ENCODE measurements at places on chromosomes 7 and 10.
A peak's percentile ranks its signal among the peaks of the same experiment; 100 is the strongest.

DNA sequence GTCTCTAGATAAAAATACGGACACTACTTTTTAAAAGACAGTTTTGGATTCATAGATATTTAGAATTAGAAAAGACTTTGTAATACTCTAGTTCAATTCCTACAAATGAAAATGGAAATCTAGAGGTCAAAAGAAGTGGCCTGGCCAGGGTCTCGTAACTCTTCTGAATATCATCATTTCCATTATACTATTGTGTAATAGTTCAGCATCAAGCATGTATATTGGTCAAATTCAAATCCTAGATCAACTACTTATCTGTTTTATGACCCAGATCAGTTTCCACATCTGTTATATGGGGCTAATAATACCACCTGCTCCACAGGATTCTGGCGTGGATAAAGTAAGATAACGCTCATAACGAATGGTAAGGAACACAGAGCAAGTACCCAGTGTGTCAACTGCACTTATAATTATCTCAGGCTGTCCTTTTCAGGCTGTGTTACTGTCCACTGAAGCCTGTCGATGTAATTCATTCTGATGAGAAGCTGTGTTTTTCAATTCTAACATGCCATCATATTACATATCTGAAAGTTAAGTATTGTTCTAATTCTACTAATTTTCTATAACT is 54.3 kb downstream of the ARHGAP21 start:
- DNase-seq: no peak

- no peak for DNase-seq
Observed at GRCh38 chr7:157405914-157406810, 69.4 kb downstream of the DNAJB6 start.

DNA sequence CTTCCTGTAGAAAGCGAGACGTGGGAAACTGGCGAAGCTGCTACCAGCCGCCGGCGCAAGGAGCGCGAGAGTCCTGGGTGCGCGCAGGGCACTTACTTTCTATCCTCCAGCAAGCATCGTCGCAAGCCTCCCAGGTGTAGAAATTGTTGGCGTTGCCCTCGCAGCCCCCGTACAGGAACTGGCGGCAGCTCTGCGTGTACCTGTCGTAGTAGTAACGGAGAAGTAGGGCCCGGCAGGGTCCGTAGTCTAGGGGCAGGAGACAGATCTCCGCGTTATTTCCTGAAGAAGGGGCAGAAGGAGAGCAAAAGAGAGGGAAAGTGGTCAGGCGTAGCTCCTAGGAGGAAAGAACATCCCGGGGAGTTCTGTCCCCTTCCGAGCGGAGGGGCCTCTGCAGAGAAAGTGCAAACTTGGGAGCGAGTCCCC is 501 bp downstream of the TFPI2 start:
- peak; percentile 30 for DNase-seq

DNA sequence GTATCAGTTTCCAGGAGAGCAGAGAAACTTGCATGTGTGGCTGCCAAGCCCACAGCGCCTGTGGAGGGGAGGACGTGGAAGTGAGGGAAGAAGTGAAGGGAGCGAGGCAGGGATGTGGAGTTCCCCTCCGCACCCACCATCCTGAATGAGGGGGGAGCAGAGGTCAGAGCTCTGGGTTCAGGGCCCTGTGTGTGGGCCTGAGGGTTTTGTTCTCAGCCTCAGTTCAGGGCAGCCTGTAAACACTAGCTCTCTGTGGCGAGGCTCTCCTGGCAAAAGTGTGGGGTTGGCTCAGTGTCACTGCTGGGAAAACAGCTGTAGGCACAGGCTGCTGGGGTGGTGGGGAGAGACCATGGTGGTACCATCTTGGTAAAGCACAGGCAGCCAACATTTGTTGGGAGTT is 108.4 kb downstream of the C10orf105 start:
- DNase-seq: no peak

DNA sequence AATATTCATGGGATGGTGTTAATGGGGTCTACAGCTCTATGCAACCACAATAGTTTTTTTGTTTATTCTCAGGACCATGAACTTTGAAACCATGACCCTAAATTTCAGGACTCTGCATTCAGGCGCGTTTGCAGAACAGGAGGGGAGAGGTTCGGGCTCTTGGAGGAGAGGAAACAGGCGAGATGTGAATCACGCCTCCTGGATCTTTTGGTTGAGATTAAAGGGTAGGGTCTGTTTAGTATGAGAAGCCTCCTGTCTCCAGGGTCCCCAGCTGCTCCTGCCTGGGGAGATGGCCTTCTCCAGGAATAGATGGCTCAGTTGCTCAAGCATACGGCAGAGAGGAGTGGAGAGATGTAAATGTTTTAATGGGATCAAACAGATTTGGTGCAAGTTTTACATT is 18.2 kb downstream of the TLL2 start:
- DNase-seq: no peak

GRCh38 chr10:112807013-112807412 is 143.0 kb upstream of the TCF7L2 start:
- no peak for DNase-seq

- DNase-seq: no peak
Observed at GRCh38 chr10:224571-224970, 89.3 kb downstream of the ZMYND11 start.

DNA sequence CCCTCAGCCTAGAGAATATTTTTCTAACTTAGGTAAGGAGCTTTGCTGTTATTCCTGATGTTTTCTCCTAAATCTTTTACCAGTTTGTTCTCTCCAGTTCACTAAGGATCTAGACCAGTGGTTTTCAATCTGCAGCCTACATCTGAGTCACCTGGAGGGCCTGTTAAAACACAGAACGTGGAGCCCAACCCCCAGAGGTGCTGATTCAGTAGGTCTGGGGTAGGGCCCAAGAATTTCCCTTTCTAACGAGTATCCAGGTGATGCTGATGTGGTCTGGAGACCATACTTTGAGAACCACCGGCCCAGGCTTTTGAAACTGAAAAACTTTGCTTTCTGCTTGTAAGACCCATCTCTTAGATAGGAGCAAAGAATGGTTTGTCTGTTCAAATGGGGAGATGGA is 51.2 kb upstream of the KMT2E start:
- no peak for DNase-seq

- DNase-seq: no peak
Observed at GRCh38 chr10:24434961-24435360, 226.0 kb downstream of the KIAA1217 start.

GRCh38 chr10:19119191-19119590 is 70.6 kb downstream of the MALRD1 start:
- DNase-seq: no peak

GRCh38 chr7:151518105-151518946 is 1.4 kb downstream of the RHEB start:
- peak; percentile 57 for DNase-seq

DNA sequence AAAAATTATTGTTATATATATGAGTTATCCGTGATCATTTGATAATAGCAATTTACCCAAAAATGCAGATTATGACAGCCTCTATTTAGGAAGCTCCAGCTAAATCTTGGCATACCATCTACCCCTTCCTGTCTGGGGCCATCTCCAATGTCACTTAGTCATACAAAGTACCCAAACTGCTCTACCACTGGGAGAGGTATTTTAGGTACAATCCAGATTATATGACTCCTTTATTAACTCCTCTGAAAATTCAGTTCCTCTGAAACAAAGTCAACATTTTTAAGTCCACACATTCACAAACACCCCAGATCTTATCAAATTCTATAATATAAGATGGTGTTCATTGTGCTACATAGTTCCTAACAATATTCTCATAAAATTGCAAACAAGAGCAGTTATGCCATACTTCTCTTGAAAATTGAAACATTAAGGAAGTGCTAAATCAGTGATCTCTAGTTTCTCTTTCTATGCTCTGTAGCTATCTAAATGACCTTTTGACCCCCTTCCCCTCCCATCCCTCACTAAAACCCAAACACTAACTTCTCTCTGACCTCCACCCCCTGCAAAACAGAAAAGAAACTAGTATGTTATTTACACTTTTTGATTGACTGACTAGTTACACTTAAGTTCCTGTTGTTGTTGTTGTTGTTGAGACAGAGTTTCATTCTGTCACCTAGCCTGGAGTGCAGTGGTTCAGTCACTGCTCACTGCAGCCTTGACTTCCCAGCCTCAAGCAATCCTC is 16.4 kb downstream of the HOXA1 start:
- no peak for DNase-seq

GRCh38 chr10:88879534-88880281 is at the start of gene STAMBPL1:
Gene STAMBPL1 (plus strand): TSS chr10:88880245. CDS start chr10:88901709, 21,464 bp downstream.
- peak; percentile 48 for DNase-seq

DNA sequence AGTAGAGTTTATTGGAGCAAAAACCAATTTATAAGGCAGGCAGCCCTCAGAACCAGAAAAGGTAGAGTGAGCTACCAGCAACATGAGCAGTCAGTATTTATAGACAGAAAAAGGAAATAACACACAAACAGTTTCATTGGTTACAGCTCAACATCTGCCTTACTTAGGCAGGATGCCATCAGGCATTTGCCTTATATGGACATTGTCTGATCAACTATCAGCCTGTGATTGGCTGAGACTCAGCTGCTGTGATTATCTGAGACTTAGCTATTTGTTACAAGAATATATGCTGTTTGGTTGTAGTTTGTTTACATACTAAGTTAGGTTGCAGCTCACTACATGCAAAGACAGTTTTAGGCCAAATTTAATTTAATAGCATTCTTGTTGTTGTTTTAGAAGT is 60.4 kb upstream of the CDK1 start:
- DNase-seq: peak; percentile 38

DNA sequence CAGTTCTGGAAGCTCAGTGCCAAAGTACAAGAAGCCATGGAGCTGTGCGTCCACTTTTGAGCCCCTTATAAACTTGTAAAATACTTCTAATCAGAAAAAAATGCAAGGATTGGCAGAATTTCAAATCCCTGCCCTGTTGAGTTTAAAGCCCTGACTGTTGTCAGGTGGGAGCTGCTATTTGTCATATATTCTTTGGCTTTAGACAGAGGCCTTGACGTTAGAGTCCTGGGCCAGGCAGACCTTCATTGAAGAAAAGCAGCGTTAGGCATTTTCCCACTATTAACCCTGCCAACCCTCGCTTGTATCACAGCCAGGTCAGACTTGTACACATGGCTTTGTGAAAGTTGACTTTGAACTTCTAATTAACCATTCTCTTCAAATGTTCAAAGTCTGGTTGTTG is 155.4 kb downstream of the TWIST1 start:
- peak; percentile 26 for DNase-seq

GRCh38 chr10:74290708-74291107 is 139.7 kb downstream of the ADK start:
- peak; percentile 37 for DNase-seq

DNA sequence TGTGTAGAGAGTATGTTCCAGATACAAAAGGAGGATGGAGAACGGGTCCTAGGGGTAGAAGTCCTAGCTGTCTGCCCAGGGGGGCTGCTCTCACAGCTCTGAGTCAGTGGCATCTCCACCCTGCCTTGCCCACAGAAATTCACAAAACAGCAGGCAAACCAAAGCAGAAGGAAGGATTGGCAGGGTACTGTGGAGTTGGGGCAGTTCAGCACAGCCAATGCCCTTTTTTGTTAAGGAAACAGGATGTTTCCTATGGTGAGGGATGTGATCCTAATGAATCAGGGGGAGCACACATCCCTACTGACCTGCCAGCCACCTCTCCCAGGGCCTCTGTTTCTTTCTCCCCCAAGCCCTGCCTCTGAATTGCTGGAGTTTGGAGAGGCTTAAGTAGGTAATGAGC is 457.6 kb downstream of the PLXNA4 start:
- DNase-seq: peak; percentile 30

DNA sequence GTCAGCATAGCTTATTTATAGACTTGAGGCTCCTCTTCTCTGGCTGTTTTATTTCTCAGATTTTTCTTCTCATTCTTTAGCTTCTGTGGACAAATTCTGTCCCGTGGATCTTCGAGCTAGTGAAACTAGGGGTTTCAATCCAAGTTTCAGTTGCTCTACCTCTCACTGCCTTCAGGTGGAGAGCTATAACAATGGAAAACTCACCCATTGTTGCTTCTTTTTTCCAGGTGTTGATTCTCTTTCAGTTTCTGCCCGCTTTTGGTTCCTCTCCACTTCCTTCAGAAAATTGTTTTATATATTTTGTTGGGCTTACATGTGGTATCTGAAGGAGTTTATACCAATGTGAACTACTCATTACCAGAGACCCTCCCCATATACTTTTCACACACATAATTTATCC is 266.1 kb downstream of the TCF7L2 start:
- no peak for DNase-seq

DNA sequence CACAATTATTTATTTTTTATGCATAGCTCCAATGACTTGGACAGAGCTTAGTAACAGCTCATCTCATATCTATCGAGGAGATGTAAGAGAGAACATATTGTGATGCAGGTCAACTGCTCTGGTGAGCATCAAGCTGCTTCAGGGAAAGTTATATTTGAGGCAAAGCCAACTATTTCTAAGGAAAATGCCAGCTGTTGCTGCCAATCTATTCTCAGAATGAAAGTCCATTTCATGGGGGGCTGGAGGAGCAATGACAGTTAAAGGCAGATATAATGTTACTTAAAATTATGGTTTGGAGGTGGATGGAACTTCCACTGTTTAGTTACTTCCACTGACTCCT is 424.8 kb downstream of the KIF20B start:
- no peak for DNase-seq

DNA sequence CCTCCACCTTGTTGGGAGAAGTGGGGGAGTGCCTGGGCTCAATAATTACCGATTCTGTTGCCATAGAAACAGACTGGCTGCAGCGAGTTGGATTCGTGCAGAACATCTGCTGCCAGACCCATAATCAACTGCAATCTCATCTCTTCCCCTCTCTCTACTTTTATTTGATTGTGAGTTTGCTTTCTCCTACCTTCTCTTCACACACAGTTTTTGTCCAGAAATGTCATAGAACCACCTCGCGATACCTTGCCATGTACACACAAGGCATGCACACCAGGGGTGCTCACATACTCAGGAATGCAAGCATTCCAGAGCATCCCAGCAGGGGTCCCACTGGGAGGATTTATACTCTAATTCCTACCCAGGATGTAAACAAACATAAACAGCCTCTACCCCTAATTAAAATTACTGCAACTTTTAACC is 262.2 kb upstream of the AOAH start:
- peak; percentile 63 for DNase-seq

GRCh38 chr10:121262774-121263430 is 335.3 kb downstream of the FGFR2 start:
- DNase-seq: no peak

Measured in A172 (cell line).